Chondrocyte (in vitro differentiated cells): ENCODE measurements at places on chromosomes 3 and 15. TPM values are rescaled to one million over a fixed set of nuclear protein-coding genes. Genes with fewer than 3 reads are reported as not detected.
A peak's percentile ranks its signal among the peaks of the same experiment; 100 is the strongest.

- DNase-seq = no peak
These were observed 70.9 kb downstream of the IGSF11 start for GRCh38 chr3:118963711-118964110.

DNA sequence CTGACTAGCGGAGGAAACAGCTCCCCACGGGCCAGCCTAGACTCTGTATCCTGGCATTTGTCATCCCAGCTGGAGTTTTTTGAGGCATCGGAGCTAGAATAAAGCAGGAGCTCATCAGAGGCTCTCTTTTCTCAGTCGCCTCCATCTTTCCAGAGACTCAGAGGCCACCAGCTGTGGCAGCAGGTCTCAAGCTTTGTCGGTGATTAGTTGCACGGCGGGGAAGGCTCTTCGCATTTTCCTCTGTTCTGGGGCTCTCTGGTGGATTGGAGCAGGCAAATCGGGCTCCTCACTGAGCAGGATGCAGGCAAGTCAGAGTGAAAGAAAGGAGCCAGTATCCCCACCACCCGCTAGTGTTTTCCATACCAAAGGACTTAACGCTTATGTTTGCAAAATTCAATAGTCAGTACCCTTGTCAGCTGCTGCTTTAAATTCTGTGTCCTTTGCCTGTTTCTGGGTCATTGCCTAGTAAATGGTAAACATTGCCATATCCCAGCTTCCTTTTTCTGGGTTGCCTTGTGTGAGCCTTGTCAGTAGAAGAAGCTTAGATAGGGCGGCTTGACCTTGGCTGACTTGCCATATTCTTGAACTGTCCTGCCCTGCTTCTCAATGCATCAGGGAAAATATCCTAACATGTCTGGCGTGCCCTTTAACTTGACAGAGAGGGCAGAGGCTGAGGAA lies 127.1 kb downstream of the PTPRG start:
- DNase-seq = no peak

- no peak for DNase-seq
These were observed 1006.6 kb upstream of the CFAP20DC start for GRCh38 chr3:60056404-60056803.

DNA sequence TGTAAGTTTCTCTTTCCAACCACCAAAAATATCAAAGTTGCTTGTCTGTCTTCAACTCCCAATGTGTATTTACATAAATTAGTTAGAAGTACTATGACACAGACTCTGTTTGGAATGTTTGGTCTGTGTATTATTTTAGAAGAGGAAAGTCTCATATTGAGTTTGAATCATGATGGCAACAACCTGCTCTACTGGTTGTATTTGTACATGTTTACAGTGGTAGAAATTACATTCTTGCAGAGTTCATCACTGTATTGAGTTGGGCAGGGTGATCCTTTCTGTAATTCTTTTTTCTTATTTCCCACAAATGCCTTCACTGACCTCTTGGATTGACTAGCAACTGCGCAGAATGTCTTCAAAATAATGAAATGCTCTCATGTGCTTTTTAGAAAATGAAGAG lies 149.6 kb downstream of the CHL1 start:
- DNase-seq = no peak

GRCh38 chr15:79904271-79904670 lies 7.5 kb upstream of the MTHFS start:
- DNase-seq = no peak

DNA sequence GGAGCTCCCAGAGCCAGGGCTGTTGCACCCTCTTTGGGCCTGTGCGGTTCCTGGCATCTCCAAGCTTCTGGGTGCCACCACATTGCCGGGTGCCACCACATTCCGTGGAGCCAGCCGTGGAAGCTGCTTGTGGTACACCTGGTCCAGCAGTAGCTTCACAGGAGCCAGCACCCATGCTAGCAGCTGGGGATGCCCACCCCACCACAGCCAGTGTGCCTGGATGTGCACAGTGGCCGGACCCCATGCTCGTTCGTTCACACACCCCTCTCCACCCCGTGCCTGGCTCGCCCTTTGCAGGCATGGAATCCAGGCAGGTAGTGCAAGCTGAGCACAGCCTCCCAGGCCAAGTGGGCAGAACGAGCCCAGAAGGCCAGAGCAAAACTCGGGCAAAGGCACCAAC lies 1029.8 kb upstream of the GBE1 start:
- DNase-seq = peak; percentile 76

- DNase-seq = no peak
These were observed 42.8 kb upstream of the RAF1 start for GRCh38 chr3:12706504-12707253.

DNA sequence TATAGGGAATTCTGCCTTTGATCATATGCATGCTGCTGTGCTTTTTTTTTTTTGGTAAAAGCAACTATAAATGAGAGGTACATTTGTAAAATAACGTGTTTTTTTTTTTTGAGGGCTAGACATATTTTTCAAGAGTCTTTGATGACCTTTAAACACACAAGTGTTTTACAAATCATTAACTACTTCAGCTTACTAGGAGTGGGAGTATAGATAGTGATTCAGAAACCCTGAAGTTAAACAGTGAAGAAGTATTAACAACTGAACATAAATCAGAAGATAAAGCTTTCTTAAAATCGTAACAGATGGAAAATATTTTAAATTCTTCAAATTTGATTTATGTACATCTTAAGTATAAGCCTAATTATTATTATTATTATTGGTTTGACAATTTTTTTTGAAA lies 2.9 kb upstream of the GMNC start:
- DNase-seq = no peak

Gene ASB7
- total RNA-seq = 10.8 to 13.1 TPM (median 12.2 TPM) in 3 replicates

Gene LINGO1
- 5.1 to 12.2 TPM (median 12.0 TPM) in 3 replicates for total RNA-seq

Gene GASK1A
- 0.17 TPM in 1 of 3 replicates, not detected in the others for total RNA-seq
